ENCODE measurements at places on chromosomes 16 and 17. TPM values are rescaled to one million over a fixed set of nuclear protein-coding genes. Genes with fewer than 3 reads are reported as not detected.
A peak's percentile ranks its signal among the peaks of the same experiment; 100 is the strongest.

DNA sequence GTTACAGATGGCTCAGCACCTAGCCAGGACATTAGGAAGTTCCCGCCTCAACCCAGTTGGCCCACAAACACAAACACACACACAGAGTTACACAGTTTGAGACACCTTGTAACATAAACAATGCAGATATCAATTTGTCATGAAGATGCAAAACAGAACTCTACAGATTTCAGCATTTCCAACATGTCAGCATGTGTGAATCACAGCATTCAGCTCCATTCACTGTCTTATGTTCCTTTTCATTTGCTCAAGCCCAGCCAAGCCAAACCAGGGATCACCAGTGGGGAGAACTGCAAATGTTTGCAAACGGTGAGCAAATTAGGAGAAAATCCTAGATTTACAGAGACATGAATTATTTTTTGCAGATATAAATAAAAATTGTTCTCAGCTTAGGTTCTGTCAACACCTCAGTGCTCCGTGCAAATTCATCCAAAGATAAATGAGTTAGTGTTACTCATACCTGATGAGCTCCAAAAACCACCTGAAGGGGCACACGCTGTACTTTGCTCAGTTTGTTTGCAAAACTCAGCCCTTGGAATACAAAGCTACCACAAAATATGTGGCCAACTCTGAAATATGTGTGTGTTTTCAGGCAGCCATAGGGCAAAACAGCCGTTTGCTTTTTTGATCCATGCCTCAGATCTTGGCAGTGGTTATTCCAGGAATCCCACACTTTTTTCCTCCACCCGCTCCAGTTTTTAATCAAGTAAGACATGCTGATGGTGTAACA, 16.3 kb upstream of the COX10 start:
- no peak for DNase-seq

PLK1 gene
- total RNA-seq: 91.8 TPM

TRAF4 gene
- 80.4 TPM for total RNA-seq

GRCh38 chr16:68332411-68333121, 21.7 kb downstream of the PRMT7 start:
- DNase-seq: peak; percentile 13

GRCh38 chr16:85056211-85056748, 28.7 kb downstream of the KIAA0513 start:
- DNase-seq: peak; percentile 35

ERCC4 gene
- 10.3 TPM for total RNA-seq

All from activated naive CD4-positive, alpha-beta T cell treated with anti-CD3 and anti-CD28 coated beads for 36 hours (primary cell).